ENCODE measurements at places on chromosomes 6 and 20. TPM values are rescaled to one million over a fixed set of nuclear protein-coding genes. Genes with fewer than 3 reads are reported as not detected.

The HLA-DPB1 gene
- 170 TPM for polyA plus RNA-seq

The CST4 gene
- not detected for polyA plus RNA-seq

DNA sequence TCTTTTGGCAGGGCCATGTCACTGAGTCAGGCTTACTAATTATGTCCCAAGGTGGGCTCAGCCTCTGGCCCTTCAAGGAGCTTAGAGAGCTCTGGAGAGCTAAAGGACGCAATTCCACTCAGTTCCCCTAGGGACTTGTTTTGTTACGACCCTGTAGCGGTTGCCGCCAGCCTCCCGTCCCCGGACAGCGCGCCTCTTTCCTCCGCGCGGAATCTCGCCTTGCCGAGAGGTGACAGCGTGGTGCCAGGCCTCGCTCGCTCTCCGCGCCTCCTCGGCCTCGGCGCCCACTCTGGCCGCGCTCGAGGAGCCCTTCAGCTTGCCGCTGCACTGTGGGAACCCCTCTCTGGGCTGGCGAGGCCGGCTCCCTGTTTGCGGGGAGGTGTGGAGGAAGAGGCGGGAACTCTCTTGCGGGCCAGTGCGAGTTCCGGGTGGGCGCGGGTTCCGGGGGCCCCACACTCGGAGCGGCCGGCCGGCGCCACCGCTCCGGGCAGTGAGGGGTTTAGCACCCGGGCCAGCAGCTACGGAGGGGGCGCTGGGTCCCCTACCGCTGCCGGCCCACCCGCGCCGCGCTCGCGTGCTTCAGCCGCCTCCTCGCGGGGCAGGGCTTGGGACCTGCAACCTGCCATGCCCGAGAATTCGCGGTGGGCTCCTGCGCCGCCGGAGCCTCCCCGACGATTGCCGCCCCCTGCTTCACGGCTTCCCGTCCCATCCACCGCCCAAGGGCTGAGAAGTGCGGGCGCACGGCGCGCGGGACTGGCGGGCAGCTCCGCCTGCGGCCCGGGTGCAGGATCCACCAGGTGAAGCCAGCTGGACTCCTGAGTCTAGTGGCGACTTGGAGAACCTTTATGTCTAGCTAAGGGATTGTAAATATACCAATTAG, 9.9 kb upstream of the ZNF311 start:
- peak; percentile 17 for DNase-seq

DNA sequence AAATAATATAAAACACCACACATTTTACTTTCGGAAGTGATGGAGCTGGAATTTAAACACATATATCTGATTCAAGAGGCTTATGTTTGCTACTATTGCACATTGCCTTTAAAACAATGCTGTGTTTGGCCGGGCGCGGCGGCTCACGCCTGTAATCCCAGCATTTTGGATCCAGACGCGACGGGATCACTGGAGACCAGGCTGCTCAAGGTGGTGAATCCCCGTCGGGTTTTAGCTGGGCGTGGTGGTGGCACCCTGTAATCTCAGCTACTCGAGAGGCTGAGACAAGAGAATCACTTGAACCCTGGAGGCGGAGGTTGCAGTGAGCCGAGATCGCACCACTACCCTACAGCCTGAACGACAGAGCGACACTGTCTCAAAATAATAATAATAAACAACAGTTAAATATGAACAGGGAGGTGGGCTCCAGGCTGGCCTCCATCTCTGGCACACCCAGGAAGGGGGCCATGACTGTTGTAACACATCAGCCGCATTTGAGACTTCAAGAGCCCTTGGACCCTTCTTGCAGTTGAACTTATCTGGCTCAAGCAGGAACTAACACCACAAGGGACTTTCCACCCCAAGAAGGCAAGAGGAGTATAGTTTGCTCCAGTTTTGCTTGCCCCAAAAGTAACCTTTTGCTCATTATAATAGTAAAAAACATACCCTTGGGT, 127.1 kb upstream of the ZNF184 start:
- no peak for DNase-seq

DNA sequence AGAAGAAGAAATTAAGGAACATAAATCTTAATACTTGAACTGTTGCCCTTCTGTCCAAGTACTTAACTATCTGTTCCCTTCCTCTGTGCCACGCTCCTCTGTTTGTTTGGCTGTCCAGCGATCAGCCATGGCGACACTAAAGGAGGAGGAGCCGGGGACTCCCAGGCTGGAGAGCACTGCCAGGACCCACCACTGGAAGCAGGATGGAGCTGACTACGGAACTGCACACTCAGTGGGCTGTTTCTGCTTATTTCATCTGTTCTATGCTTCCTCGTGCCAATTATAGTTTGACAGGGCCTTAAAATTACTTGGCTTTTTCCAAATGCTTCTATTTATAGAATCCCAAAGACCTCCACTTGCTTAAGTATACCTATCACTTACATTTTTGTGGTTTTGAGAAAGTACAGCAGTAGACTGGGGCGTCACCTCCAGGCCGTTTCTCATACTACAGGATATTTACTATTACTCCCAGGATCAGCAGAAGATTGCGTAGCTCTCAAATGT, 17.1 kb downstream of the IRF4 start:
- DNase-seq, result peak; percentile 54

All from lung (tissue), 17 donors.